Breast epithelium (tissue), 4 donors: ENCODE measurements at places on chromosomes 3 and 15.
A peak's percentile ranks its signal among the peaks of the same experiment; 100 is the strongest.

GRCh38 chr3:9951962-9952805 is at the start of gene PRRT3:
PRRT3 (minus strand) TSS chr3:9952408; CDS start chr3:9950115, 2,293 bp downstream.
- H3K36me3 ChIP-seq, result no peaks in the 10 kb centered on the region
- no peaks in the 10 kb centered on the region for H3K4me1 ChIP-seq
- no peak within 1 kb of the TSS for H3K27ac ChIP-seq
- H3K4me3 ChIP-seq, result peak within 1 kb of the TSS; percentile 62
- DNase-seq, result no peak

GRCh38 chr15:67054676-67055075 is 10.7 kb upstream of the SMAD3 start:
- no peak overlapping the region for H3K4me3 ChIP-seq
- H3K4me1 ChIP-seq, result peaks cover 12% of the 10 kb centered on the region

GRCh38 chr3:192237992-192238608 is 489.2 kb downstream of the FGF12 start:
- no peaks in the 10 kb centered on the region for H3K4me1 ChIP-seq
- no peak overlapping the region for H3K4me3 ChIP-seq
- H3K36me3 ChIP-seq, result no peaks in the 10 kb centered on the region
- no peak overlapping the region for H3K27ac ChIP-seq

DNA sequence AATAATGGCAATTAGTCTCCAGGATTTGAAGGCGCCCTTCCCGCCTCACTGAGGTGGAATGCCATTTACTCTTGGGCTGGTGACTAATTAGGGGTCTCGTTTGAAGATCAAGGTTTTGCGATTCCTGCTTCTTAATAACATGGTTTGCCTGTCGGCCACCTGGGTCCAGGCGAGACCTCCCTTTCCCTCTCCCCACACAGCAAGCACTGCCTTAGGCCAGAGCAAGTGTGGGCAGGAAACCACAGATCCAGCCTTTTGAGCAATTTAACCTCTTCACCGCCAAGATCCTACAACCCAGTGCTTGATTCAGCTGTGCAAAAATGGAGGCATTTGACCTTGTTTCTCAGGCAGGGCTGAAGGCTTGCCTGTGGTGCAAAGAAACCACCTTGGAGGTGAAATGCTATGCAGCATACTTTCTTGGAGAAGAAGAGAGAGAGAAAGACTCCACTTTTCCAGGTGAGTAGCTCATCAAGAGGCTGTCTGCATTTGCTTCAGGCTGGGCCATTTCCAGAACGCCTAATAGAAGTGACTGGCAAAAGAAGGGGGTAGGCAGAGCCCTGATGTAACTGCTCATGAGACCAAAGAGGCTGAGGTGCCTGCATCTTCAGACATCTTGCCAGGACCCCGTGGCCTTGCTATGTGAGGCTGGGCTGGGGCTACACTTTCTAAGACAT is 34.1 kb upstream of the WNT5A start:
- H3K36me3 ChIP-seq, result no peaks in the 10 kb centered on the region
- peaks cover 11% of the 10 kb centered on the region for H3K4me1 ChIP-seq
- no peak overlapping the region for H3K4me3 ChIP-seq
- H3K27ac ChIP-seq, result no peak overlapping the region
- no peak for DNase-seq
- H3K27me3 ChIP-seq, result no peaks in the 10 kb centered on the region

GRCh38 chr3:43735618-43736017 is 44.9 kb downstream of the ABHD5 start:
- H3K27ac ChIP-seq, result no peak overlapping the region
- DNase-seq, result no peak
- no peaks in the 10 kb centered on the region for H3K4me1 ChIP-seq
- H3K27me3 ChIP-seq, result no peaks in the 10 kb centered on the region

DNA sequence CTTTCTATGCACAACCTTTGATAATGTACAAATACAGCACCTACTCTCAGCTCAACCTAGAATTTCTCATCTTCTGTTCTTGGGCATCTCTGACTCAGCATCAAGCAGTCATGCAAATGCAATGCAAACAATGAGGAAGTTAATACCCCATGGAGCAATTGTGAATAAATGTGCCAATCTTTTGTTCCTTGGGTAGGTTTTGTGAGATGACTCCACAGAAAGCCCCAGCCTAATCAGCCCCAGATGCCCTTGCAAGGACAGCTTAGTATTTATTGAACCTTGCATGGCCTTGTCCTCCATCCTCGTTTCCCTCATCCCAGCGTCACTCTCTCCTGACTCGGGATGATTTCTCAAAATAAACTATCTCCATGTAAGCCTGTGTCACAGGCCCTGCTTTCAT is 494.7 kb upstream of the NECTIN3 start:
- H3K27ac ChIP-seq, result no peak overlapping the region
- DNase-seq, result no peak
- no peaks in the 10 kb centered on the region for H3K36me3 ChIP-seq
- H3K4me3 ChIP-seq, result no peak overlapping the region
- H3K27me3 ChIP-seq, result no peaks in the 10 kb centered on the region

DNA sequence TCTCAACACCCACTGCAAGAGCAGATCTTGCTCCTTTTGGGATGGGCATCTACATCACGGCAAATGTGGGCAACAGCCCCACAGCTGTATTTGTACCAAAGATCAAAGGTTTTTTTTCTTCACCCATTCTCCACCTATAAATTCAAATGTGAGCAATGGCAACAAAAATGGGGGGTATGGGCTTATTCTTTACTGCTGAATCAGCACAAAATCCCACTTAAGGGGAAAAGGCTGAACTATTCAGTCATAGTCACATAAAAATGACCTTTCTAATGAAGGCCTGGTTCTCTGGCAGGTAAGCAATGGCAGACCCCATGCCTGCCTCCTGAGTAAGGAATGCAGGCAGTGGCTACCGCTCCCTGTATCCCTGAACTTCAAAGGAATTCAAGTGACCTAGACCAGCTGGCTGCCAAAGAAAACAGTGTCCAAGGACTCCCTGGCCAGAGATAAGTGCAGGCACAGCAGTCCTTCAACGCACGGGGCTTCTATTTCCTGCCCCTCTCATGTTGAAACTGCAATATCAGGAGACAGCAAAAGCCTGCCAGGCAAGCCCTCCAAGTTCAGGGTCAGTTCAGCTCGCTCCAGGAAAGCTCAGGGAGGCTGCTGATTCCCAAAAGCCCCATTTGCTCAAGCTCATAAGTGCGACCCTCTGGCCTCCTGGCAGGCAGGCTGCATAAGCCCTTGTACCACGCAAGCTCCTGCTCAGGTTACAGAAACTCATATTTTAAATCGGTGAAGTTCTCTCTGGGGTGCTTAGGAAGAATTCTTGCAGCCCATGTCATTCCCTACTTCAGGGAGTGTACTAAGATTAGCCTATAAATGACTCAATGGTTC is 134.1 kb downstream of the PDZRN3 start:
- no peak for DNase-seq
- no peak overlapping the region for H3K27ac ChIP-seq
- H3K36me3 ChIP-seq, result no peaks in the 10 kb centered on the region
- no peaks in the 10 kb centered on the region for H3K27me3 ChIP-seq
- H3K4me1 ChIP-seq, result no peaks in the 10 kb centered on the region

- H3K4me3 ChIP-seq, result no peak overlapping the region
- DNase-seq, result no peak
- H3K27ac ChIP-seq, result no peak overlapping the region
- no peaks in the 10 kb centered on the region for H3K27me3 ChIP-seq
- H3K36me3 ChIP-seq, result no peaks in the 10 kb centered on the region
Observed at GRCh38 chr3:56410576-56410975, 57.7 kb downstream of the ERC2 start.

DNA sequence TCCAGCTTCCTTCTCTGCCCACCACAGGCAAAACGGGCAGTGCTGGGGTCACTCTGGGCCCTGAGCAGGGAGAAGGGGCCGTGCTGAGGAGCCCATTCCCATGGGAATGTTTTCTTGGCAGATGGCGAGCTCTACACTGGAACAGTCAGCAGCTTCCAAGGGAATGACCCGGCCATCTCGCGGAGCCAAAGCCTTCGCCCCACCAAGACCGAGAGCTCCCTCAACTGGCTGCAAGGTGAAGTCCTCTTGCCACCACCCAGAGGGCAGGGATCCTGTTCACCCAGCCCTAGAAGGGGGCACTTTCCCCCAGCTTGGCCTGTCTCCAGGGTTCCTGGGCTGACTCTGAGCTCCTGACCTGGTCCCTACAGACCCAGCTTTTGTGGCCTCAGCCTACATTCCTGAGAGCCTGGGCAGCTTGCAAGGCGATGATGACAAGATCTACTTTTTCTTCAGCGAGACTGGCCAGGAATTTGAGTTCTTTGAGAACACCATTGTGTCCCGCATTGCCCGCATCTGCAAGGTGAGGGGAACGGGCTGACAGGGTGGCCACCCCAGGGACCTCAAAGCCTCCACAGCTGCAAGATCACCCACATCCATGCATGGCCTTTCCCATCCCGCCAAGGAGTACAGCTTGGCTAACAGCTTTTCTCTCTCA is 12.4 kb downstream of the CIB1 start:
- H3K27me3 ChIP-seq, result no peaks in the 10 kb centered on the region
- no peaks in the 10 kb centered on the region for H3K36me3 ChIP-seq
- DNase-seq, result peak; percentile 57
- H3K4me1 ChIP-seq, result no peaks in the 10 kb centered on the region
- H3K4me3 ChIP-seq, result no peak overlapping the region

GRCh38 chr3:72756900-72757299 is 91.3 kb downstream of the SHQ1 start:
- H3K36me3 ChIP-seq, result no peaks in the 10 kb centered on the region
- H3K4me1 ChIP-seq, result no peaks in the 10 kb centered on the region
- no peak overlapping the region for H3K27ac ChIP-seq
- no peak overlapping the region for H3K4me3 ChIP-seq
- no peak for DNase-seq

- no peak overlapping the region for H3K27ac ChIP-seq
- no peak for DNase-seq
- no peaks in the 10 kb centered on the region for H3K4me1 ChIP-seq
- H3K4me3 ChIP-seq, result no peak overlapping the region
Observed at GRCh38 chr3:8761866-8762265, 7.5 kb downstream of the OXTR start.

- H3K4me3 ChIP-seq, result no peak overlapping the region
- peaks cover 5% of the 10 kb centered on the region for H3K4me1 ChIP-seq
- H3K36me3 ChIP-seq, result no peaks in the 10 kb centered on the region
- no peak overlapping the region for H3K27ac ChIP-seq
Observed at GRCh38 chr3:50630877-50631276, 13.9 kb downstream of the MAPKAPK3 start.

DNA sequence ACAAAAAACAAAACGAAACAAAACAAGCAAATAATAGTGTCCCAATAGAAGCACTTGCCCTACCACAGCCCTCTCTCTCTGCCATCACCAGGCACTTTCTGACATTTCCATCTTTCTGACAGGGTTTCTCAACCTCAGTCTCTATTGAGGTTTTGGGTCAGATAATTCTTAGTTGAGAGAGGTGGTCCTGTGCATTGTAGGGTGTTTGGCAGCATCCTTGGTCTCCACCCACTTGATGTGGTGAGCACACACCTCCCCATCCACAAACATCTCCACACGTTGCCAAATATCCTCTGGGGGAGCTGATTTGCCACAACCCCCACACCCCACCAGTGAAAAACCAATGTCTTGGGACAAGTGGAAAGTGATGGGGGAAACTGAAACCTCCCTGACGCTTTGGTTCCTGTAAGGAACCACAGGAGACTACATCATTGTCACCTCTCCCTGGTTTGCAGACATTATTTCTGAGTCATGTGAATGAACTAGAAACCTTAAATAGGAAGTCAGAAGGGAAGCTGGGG is 733.7 kb upstream of the CFAP20DC start:
- H3K27me3 ChIP-seq, result no peaks in the 10 kb centered on the region
- no peaks in the 10 kb centered on the region for H3K36me3 ChIP-seq
- no peak overlapping the region for H3K27ac ChIP-seq
- no peaks in the 10 kb centered on the region for H3K4me1 ChIP-seq
- no peak overlapping the region for H3K4me3 ChIP-seq

DNA sequence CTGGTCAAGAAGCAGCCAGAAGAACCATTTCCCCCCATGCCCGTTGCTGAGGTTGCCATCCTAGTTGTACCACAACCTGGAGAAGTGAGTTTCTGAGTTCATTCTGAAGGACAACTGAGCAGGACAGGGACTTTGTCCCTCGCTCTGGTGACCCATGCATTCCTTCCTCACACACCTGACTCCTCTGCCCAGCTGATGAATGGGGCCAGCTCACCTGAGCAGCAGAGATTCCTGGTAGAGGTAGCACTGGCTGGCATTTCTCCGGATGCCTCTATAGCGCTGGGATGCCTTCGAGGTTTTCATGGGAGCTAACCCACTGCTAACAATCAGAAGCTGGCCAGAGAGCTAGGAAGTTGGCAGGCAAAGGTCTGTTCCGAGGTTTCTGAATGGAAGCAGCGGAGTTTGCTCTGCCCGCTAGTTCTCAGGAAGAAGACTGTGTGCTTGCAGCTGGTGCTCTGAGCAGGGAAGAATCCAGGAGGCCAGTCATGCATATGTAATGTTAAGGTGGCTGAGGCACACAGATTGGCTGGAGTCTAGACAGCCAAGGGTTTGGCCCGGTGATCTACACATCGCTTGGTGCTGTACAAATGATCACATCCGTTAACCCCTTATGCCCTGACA is at the start of gene TMC3:
TSS of gene TMC3 (minus strand) at position 439 of the 621 bp plus-strand sequence. CDS start at position 303, 136 bp downstream.
- no peaks in the 10 kb centered on the region for H3K4me1 ChIP-seq
- no peak within 1 kb of the TSS for H3K4me3 ChIP-seq
- H3K27ac ChIP-seq, result no peak within 1 kb of the TSS

DNA sequence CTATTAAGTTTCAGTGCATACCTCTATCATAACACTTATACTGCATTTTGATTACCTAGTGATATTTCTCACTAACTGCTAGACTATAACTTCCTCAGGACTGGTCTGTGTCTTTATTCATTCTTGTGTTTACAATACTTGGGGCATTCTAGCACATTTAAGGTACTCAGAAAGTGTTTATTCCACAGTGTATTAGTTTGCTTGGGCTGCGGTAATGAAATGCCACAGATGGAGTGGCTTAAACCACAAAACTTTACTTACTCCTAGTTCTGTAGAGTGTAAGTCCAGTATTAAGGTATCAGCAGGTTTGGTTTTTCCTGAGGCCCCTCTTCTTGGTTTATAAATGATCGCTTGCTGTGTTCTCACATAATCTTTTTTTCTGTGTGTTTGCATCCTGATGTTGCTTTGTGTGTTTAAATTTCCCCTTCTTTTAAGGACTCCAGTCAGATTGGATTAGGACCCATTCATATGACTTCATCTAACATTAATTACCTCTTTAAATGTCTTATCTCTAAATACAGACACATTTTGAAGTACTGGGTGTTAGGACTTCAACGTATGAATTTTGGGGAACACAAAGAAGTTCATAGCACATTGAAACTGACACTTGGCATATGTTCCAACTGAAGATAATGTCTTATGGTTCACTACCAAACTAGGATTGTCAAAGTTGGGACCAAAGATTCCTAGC is 23.9 kb downstream of the RNF111 start:
- H3K27me3 ChIP-seq, result no peaks in the 10 kb centered on the region
- H3K4me3 ChIP-seq, result no peak overlapping the region
- H3K36me3 ChIP-seq, result no peaks in the 10 kb centered on the region
- H3K4me1 ChIP-seq, result no peaks in the 10 kb centered on the region
- DNase-seq, result no peak

- no peak overlapping the region for H3K4me3 ChIP-seq
- H3K27ac ChIP-seq, result no peak overlapping the region
- DNase-seq, result no peak
- no peaks in the 10 kb centered on the region for H3K27me3 ChIP-seq
Observed at GRCh38 chr3:139994891-139995290, 59.9 kb downstream of the CLSTN2 start.
